ENCODE measurements at places on chromosomes 5 and 9. TPM values are rescaled to one million over a fixed set of nuclear protein-coding genes. Genes with fewer than 3 reads are reported as not detected.

GRCh38 chr9:82105729-82106128 lies 117.2 kb downstream of the SPATA31D1 start:
- no peak for DNase-seq

DNA sequence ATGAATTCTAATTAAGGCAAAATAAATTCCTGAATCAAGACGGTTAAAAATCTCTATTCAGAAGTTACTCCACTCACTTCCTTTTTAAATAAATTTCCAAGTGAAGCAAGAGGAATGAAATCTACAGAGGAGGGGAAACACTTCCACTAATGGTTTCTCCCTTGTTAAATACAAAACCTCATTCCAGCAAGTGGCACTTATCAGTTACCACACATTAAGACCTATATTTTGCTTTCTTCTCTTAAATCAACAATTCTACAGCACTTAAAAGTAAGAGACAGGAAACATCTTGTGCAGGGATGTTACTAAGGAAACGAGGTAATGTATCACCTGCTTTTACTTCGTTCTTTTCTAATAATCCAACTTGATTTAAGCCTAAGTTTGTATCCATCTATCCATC lies 172.6 kb downstream of the RAPGEF6 start:
- DNase-seq: no peak

DNA sequence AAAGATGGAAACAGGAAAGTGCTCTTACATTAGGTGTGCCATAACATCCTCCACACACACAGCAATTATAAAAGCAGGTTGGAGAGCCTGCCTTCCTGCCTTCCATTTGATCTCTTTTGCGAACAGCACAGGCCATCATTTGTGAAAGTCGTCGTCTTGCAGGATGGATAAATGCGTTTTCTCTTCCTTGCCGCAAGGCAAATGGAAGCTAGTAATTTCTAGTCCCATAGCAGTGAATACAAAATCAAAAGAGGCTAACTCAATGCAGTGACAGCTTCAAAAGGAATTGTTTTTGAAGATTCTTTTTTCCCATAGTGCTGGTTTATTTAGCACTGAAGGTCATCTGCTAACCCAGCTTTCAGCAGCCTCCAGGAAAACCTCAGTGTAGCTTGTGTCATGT lies 178.8 kb downstream of the GIN1 start:
- no peak for DNase-seq

DNA sequence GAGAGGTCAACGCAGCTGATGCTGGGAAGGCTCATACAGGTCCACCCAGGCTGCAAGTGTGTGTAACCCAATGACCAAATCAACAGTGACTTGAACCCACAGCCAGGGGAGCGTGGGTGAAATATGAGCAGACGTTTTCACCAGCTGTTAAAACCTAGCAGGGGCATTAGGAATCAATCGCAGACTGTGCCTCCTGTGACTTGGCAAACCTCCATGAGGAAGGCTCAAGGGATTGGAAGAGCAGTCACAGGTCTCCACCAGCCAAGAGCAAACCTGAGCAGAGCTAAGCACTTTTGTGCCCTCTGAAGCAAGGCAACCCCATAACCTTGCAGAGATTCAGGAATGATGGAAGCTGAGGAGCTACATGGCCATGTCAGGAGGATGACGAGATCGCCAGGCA lies 25.5 kb downstream of the INSYN2B start:
- no peak for DNase-seq

DNA sequence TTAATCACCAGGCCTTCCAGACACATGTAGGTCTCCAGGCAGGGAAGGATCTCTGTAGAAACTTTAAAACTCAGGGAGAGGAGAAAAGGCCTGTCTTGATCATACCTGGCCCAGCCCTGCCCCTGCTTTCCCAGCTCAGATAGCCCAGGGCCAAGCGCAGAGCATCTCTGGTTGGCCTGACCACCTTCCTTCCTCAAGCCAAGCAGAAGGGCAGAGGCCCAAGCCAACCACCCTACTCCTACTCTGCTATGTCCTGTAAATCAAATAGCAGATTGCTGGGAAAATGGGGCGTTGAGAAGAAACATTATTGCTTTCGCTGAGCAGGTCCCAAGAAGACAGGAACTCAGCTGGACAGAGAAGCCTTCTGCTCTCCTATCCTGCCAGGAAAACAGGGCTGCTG lies 14.3 kb downstream of the ENHO start:
- DNase-seq: no peak

DNA sequence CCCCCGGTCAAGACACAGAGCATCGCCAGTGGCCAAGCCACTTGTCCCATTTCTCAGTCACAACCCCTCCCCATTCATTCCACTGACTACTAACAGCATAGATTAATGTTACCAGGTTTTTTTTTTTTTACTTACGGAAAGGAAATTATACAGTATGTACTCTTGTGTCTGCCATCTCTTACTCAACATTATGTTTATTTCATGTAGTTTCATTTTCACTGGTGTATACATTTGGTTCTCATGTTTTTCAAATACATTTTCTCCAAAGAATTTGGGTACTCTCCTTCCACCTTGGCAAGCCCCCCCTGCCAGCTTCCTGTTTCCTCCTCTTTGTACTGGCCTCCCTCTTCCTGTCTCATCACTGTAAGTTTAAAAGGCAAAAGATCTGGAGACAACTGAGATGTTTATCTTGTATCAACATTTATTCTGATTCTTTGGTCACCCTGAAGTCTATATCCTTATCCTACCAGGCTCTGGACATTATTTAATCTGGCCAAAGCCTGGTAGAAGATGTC lies 207.3 kb downstream of the SAXO1 start:
- DNase-seq: no peak

GRCh38 chr5:2093859-2094615 lies 211.3 kb upstream of the IRX4 start:
- no peak for DNase-seq

DNA sequence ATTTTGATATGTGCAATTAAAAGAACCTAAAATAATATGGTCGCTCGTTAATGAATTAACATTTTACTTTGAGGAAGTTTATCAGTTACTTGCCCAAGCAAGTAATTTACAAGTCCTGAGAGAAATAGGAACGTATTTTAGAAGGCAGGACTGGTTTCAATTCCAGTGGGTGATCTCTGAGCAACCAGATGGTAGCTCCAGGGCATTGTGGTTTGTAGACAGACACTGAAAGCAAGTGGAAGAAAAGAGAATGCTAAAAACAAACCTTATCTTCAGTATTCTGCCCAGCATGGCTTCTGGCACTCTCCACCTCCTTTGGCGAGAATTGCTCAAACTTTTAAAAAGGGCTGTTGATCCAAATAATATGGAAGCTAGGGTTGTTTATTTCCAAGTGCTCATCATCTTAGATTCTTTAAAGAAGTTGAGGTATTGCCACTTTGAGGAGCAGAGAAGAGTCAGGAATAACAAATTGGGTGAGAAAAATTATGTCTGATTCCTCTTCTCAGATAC lies 31.8 kb upstream of the ERAP2 start:
- DNase-seq: no peak

DNA sequence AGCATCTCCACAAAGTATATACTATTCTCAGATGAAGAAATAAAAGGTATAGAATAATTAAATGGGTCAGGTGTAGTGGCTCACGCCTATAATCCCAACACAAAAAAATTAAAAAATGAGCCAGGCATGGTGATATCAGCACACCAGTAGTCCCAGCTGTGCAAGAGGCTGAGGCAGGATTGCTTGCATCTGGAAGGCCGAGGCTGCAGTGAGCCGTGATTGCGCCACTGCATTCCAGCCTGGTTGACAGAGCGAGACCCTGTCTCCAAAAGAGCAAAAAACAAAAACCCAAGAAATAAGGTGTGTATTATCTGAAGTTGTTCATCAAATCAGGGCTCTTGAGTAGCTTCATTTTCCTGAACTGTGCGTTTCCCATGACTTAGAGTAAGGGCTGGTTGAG lies 83.2 kb upstream of the MYO10 start:
- DNase-seq: peak; percentile 24

DNA sequence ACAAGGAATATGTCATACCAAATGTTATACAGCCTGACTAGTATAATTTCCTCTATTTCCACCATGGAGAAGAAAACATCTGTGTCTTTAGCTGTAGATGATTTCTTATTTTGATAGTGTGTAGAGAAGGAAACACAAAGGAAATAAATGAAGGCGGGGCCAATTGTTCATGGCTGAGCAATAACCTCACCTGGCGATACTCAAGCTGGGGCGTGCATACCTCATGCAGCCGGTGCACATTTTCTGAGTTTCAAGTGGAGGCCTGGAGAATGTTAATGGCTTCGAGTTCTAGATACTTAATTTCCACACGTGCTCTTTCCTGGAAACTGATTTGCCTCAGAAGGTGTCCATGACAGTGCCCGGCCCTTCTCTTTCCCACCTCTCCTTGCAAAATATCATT lies 127.4 kb upstream of the TAF11L2 start:
- no peak for DNase-seq

GRCh38 chr9:81146684-81147337 lies 542.5 kb downstream of the TLE1 start:
- no peak for DNase-seq

GRCh38 chr9:15131094-15131493 lies 175.9 kb downstream of the TTC39B start:
- DNase-seq: no peak

DNA sequence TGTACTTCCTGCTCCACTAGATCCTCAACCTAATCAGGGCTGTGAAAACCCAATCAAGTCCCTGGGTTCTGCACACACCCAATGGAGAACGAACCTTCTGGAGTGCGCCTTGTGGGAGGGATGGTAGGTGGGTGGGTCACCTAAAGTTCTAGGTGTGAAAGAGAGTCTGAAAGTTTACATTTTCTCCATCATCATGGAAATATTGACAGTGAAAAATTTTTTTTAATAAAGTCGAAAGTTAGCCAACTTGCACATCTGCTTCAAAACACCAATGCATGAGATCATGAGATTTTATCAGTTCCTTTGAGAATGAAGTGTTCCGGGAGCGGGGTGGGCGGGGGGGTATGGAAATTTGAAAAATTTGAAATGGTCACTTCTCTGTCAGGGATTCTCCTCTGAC lies 21.7 kb downstream of the TAF11L14 start:
- no peak for DNase-seq

GRCh38 chr9:90795084-90795483 lies 6.5 kb upstream of the SYK start:
- no peak for DNase-seq

DNA sequence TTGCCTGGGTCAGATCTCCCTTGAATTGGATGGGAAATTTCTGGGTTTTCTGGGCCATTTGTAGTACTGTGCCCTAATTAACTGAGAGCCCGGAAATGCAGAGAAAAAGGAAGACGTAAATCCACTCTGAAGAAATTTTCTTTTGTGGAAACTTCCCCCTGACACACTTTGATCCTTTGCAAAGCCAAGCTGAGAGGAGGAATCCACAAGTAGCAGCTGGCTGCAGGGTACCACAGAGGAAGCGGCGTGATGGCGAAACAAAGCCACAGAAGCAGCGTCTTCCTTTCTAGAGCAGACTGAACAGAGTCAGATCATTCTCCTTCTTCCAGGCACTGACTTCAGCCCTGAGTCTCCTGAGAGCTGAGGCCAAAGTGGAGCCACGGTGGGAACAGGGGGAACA lies 47.1 kb upstream of the ZNF354A start:
- DNase-seq: no peak

DNA sequence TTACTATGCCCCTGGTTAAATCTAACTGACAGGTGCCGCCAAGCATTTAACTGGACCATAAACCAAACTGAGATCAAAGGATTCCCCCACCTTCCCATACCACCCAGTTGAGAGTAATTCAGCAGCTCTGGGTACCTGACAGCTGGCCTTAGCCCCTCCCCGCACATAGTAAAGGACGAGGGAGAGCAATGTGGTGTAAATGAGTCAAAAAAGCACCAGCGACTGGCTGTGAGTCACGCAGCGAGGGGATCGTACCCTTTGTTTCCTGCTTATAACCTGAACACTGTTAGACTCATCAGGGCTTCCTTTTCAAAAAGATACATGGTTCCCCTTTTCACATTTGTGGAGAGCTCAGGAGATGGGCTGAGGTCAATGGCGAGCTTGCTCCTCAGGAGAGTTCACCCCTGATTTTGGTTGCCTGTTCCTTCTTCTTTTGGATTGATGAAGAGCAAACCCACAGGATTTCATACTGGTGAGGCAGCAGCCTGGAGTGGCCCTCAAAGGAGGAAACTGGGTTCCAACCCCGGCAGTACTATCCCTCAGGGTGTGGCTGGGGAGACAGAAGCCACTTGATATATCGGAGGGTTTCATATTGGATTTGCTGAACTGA lies 71.5 kb downstream of the ANKRD33B start:
- DNase-seq: peak; percentile 67

DNA sequence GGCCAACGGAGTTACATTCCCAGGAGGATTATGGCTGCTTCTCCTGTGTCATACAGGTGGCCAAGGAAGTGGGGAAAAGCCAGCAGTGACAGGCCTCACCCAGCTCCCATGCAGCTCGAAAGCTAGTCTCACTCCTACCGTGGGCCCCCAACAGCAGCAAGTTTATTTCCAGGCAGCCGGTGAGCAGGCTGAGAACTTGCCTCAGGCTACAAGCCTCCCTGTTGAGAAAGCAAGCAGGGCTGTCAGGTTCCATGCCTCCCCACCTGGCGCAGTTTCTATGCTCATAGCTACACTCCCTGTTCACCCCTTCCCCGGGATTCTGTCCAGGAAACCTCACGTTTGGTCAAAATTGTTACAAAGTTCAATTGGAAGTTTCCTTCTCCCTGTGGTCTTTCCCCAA lies 27.5 kb upstream of the DNAH5 start:
- no peak for DNase-seq

DNA sequence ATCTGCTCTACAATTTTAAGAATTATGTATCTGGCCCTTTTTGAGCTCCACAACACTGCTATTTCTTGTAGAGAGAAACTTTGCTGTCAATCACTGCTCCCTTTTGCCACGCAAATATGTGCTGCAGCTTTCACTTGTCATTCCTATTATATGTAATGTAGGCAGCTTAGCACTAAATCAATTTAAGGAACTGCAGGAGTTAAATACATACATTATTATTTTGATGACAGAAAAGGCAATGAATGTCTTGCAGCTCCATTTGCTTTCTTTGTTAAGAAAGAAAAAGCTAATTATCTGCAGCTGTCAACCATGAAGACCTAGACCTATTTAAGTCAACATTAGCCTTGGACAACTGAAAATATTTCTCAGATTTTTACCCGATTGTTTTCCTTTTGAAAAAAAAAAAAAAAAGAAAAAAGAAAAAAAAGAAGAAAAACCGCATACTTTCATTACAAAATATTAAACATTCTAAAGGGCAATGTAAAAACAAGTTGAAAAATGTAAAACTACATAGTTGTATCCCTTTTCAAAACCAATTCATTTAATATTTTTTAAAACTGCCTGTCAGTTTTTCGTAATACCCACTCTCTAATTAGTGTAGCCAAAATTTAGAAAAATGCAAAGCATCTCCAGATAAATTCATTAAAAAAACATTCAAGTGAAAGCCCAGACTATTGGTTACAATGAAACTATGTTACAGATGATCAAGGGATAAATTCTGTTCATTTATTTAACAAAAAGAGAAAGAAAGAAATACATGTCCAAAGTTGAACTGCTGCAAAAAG lies 57.2 kb downstream of the RFX3 start:
- no peak for DNase-seq

- DNase-seq: no peak
Measured at GRCh38 chr5:88736494-88736893, 146.5 kb downstream of the MEF2C start.

GPR151 gene
- not detected for polyA plus RNA-seq

PRDM12 gene
- polyA plus RNA-seq: not detected

COMMD10 gene
- 37.6 TPM for polyA plus RNA-seq

CDKN2B-AS1 gene
- polyA plus RNA-seq: not detected

CTXN3 gene
- polyA plus RNA-seq: 79.2 TPM

S1PR3 gene
- 12.4 TPM for polyA plus RNA-seq

CYSRT1 gene
- polyA plus RNA-seq: 1.3 TPM

SLC36A3 gene
- not detected for polyA plus RNA-seq

GABRA1 gene
- not detected for polyA plus RNA-seq

TCF7 gene
- 1.2 TPM for polyA plus RNA-seq

TNFSF15 gene
- polyA plus RNA-seq: 1.4 TPM

SLC6A19 gene
- polyA plus RNA-seq: 69.3 TPM

OR1Q1 gene
- not detected for polyA plus RNA-seq
